ENCODE measurements at places on chromosomes 4 and X.

DNA sequence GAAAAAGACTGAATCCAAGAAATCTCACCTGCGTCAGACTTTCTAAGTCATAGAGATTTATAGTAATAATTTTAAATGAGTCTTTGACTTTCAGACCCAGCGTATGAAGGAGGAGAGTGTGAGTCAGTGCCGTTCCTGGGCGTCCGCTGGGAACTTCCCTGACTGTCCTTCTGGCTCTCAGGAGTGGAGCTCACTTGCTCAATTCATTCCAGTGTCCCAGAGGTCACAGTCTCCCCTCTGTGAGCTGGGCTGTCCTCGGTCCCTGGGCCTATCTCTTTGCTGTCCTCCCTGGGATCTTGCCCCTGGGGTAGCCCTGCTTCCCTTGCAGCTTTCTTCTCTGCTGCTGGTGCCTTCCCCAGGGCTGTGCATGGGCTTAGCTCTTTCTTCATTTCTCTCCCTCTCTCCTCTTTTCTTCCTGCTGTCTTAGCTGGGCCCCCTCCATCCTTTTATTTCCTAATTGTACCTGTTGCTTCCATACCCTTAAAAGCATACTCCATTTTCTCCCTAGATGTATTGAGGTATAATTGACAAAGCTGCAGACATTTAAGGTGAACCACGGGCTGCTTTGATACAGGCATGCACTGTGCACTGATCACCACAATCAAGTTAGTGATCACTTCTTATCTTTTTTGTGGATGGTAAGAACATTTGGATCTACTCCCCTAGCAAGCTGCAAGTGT is 11.6 kb downstream of the SORBS2 start:
- no peak for DNase-seq

DNA sequence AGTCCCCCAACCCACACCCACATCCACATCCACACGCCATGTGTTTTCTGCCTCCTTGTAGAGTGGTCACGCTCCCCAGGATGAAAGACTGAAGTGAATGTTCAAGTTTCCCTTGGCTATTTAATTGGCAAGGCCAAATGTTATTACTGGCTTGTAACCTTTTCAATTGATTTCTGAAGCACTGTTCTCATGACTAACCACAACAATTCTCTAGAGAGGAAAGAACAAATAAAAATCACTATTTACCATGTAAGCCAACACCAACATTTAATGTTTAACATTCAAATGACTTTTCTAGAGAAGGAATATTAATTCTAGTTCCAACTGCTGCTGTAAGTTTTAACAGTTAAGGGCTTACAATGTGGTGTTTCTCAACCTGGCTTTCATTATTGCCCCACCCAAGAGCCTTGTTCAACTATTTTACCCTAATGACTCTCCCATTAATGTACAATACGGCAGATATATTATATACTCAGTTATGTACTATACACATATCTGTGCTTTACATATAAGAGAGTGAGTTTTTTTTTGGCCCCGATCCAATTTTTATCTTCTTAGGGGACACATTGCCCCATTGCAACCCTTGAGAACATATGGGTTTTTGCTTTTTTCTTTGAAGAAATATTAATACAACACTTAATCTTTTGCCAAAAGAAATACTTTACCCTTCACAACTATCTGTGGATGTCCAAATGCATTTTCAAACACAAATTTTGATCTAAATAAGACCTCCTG is 46.5 kb downstream of the RELL1 start:
- no peak for DNase-seq

DNA sequence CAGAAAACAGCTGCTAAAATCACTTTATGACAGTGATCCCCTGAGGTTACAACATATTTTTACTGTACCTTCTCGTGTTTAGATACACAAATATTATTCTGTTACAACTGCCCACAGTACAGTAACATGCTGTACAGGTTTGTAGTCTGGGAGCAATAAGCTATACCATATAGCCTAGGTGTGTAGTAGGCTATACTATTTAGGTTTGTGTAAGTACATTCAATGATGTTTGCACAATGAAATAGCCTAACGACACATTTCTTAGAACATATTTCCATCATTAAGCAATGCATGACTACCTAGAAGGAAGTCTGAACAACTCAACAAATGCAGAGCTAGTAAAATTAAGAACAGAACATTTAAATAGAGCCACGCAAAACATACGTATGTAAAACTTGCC is 112.7 kb downstream of the ZAR1 start:
- DNase-seq, result no peak

DNA sequence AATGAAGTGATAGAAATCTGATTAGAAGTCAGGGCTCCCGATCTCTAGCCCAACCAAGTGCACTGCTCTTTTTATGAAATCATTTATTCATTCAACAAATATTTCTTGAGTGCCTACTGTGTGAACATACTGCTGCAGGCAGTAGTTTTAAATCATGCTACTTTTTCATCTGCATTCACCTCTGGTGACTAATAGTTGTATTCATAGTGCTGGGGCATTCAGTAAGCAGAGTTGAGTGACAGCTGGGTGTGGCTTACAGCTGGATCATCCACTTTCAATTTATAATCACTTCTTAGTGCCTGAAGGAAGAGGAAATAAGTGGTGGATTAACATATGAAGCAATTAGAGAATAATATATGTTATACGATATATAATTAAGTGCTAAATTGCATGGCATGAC is 94.1 kb upstream of the HPRT1 start:
- DNase-seq, result no peak

GRCh38 chr4:166277853-166278252 is 404.8 kb downstream of the TLL1 start:
- no peak for DNase-seq

DNA sequence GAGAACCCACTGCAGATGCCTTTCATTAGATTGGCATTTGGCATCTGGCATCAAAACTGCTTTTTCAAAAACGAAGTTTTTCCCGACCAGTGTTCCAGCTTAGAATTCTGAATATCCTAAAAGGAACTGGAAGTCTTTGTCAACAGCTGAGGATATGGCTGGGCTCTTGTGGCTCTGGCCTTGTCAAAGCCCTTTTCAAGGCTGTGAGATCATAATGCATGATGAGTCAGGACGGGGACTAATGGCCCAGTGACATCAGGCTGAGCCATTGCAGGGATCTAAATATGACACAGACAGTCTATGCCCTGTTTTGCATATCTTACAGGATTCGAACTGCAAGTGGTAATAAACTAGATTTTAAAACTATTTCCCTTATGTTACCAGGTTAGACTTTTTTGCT is 306.4 kb downstream of the PTTG2 start:
- no peak for DNase-seq

- no peak for DNase-seq
Observed at GRCh38 chr4:80409809-80410208, 74.3 kb downstream of the CFAP299 start.

DNA sequence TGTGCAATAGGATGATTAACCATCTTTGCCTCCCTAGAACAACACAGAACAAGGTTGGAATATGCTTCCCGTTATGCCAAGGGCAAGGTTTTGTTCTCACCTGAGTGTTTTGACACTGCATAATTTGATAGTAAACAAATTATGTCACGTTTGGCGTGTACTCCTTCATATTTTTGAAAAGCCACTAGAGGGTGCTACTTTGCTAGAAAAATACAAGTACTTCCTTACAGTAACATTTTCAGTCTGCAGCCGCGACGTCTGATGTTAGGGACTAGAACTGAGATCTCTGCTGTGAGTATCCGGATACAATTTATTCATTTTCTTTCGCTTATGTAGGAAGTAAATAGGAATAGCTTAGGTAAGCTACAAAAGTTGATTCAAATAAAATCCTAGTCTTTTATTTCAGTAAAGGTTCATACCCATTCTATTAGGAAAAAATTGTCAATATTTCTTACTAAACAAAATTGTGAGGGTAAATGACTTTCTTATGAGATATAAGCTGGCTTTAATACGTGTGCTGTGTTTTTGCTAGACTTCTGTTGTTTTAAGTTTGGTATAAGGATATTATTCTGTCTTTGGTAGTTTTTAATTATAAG is 181.1 kb upstream of the WDFY3 start:
- DNase-seq, result peak; percentile 2

- DNase-seq, result no peak
Observed at GRCh38 chrX:21905313-21905712, 35.2 kb upstream of the SMS start.

DNA sequence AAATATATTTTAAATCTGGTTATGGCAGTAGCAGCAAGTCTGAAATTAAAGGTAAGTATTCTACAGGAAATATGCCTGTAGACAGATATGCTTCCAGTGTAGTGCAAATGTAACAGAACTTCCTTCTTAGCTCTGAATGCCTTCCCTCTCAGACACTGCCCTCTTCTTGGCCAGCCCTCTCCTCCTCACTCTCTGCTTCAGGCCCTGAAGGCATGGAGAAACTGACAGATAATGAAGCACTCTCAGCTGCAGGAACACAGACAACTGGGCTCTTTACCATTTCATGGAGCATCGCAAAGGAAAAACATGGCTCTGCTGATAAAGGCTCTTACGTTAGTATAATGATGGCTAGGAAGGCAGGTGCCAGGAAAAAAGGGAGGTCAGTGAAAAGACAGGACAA is 431.5 kb upstream of the RASGEF1B start:
- DNase-seq, result no peak

DNA sequence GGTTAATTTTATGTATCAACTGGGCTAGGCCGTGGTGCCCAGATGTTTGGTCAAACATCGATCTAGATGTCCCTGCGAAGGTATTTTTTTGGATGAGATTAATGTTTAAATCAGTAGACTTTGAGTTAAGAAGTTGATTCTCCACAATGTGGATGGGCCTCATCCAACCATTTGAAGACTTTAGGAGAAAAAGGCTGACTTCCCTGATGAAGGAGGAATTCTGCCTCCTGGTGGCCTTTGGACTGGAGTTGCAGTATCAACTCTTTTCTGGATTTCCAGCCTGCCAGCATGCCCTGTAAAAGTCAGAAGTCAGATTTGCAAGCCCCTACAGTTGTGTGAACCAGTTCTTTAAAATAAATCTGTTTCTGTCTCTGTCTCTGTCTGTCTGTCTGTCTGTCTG is 91.4 kb downstream of the STK32B start:
- DNase-seq, result peak; percentile 27

GRCh38 chr4:107006218-107006617 is 29.9 kb downstream of the DKK2 start:
- DNase-seq, result no peak

- no peak for DNase-seq
Observed at GRCh38 chr4:173243321-173243720, 74.7 kb downstream of the GALNT7 start.

GRCh38 chrX:19840899-19841648 is 46.3 kb downstream of the SH3KBP1 start:
- DNase-seq, result no peak

DNA sequence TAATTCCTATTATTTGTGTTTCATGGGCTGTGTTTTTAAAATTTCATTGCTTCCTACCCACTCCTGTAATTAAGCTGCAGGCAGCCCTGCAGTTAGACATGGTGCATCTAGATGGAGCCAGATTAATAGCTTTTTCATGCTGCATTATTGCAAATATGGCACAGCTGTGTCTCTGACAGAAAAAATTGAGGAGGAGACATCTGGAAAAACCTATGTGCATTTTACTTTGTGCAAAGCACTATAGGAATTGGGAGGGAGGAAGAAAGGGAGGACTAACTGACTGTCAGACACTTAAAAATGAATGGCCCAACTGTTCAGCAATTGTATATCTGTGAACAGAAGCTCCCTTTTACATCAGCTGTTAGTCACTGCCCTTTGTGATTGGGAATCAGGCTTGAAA is 8.1 kb upstream of the RPGR start:
- no peak for DNase-seq

GRCh38 chr4:69577245-69577644 is 62.2 kb downstream of the UGT2A2 start:
- DNase-seq, result no peak

DNA sequence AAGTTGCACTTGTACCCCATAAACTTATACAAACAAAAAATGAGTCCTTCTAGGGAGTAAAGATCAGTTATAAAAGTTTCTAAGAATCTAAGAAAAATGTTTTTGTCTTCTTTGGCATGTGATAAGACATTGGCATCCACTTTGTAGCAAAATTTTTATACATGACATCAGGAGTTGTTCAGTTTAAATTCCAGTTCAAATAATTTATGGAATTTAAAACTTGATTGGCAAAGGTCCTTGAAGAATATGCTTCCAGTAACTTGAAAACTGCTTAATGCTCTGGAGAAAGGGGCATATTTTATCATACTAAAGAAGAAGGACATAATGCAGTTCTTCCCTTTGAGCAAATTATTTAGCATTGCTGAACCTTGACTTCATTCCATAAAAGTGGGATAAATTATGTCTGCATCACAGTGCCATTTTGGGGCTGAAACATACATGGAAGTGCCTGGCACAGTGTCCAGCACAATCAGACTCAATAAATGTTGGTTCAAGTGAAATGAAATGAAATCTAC is 163.3 kb upstream of the IL15 start:
- no peak for DNase-seq

GRCh38 chr4:123064390-123064789 is 142.0 kb upstream of the NUDT6 start:
- DNase-seq, result no peak

DNA sequence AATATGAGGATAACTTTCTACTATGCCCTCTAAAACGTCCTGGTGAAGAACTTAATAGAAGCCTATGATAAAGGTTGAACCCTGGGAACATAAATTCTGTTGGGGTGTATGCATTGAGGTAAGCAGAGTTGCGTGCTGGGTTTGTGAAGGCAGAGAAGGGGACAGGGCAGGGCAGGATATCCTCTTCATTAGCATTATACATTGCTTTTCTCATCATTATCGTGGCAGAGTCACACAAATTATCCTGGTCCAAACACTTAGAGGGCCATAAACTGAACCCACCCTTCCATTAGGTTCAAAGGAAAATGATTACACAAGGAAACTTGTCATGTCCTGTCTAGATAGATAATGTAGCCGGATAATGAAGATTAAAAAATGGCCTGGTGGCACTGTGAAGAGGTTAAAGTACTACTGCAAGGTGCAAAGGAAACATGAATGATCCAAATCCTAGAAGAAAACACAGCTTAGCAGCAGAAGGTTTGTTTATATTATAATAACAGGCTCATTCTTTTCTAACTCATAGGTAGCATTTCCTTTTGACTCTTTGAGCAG is 189.1 kb downstream of the SPCS3 start:
- DNase-seq, result no peak

DNA sequence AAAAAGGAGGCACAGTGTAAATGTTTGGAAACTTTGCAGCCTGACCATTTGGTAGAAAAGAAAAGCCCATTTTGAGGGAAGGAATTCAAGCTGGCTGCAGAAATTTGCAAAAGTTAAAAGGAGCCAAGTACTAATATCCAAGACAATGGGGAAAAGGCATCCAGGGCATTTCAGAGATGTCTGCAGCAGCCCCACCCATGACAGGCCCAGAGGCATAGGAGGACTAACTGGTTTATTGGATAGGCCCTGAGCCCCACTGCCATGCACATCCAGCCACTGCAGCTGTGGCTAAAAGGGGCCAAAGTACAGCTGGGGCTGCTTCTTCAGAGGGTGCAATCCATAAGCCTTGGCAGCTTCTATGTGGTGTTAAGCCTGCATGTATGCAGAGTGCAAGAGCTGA is 104.9 kb downstream of the HS3ST1 start:
- no peak for DNase-seq

DNA sequence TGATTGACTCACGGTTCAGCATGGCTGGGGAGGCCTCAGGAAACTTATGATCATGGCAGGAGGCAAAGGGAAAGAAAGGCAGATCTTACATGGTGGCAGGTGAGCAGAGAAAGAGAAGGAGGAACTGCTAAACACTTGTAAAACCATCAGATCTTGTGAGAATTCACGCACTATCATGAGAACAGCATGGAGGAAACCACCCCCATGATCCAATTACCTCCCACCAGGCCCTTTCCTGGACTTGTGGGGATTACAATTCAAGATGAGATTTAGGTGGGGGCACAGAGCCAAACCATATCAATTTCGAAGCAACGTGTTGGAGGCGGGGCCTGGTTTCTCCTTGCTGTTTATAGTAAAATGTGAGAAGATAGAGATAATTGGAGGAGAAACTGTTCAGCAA is 167.4 kb downstream of the GABRB1 start:
- DNase-seq, result no peak
